ENCODE measurements at places on chromosomes 4 and X.

DNA sequence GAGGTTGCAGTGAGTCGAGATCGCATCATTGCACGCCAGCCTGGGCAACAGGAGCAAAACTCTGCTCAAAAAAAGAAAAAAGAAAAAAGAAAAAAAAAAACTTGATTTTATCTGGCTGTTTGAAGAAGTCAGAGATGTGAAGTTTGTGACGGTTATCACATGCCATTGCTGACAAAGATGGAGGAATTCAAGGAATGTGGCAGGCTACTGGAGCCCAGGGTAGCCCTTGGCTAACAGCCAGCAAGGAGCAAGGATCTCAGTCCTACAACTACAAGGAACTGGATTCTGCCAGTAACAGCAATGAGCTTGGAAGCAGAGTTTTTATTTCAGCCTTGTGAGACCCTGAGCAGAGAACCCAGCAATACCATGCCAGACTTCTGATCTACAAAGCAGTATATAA lies 24.3 kb upstream of the TET2 start:
- DNase-seq: no peak

DNA sequence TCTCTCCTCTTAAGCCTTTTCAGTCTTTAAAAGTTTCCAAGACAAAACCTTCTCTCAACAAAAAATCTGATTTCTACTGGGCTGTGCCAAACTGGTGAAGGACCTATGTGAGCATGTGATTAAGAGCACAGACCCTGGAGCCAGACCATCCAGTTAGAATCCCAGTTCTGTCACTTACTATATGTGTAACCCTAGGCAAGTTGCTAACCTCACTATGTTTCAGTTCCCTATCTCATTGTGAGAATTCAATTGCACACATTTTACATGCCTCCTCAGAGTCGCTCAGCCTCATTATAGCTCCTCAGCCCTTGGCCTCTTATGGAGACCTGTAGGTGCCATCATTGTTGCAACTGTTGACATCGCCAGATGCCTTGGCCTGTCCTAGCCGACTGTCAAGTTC lies 54.1 kb upstream of the VEGFD start:
- DNase-seq: no peak

DNA sequence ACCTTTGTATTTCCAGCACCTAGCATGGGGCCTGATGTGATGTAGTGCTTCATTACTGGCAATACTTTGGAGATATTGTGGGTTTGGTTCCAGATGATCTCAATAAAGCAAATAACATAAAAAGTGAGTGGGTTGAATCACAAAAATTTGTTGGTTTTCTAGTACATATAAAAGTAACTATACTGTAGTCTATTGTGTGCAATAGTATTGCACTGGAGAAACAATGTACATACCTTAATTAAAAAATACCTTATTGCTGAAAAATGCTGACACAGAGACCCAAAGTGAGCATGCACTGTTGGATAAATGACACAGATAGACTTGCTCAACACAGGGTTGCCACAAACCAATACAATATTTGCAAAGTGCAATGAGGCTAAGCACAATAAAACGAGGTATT lies 17.7 kb upstream of the MGST2 start:
- DNase-seq: no peak

DNA sequence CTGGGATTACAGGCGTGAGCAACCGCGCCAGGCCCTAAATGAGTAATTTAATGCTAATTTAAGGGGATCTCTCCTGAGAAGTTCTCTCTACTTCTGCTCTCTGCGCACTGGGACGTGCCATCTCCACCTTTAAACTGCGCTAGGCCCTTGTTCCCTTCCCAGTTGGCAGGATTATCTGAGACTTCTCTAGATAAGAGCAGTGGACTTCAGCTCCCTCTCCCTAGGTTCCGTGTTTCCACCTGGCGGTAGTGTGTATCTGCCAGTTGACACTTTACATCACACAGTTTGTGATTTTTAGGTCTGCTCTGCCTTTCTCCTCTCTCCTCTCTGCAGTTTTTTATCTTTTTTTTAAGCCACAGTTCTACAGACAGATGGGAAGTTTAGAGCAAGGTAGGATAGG lies 40.2 kb downstream of the ARHGAP10 start:
- DNase-seq: no peak

DNA sequence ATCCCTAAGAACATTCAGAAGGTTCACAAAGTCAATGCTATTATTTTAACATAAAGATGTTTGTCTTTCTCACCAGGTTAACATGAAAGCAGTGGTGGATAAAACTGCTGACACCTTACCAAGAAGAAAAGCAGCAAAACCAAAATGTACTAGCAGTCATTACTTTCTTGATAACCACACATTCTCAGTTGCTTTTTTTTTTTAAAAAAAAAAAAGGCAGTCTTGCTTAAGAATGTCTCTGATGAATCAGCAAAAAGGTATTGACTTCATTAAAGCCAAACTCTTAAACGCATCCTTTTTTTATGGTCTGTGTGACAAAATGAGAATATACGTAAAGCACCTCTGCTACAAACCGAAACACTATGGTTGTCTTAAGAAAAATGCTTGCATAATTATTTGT lies 31.9 kb downstream of the CDKL2 start:
- no peak for DNase-seq

- DNase-seq: no peak
Observed at GRCh38 chrX:37989304-37989703, 17.0 kb upstream of the SYTL5 start.

DNA sequence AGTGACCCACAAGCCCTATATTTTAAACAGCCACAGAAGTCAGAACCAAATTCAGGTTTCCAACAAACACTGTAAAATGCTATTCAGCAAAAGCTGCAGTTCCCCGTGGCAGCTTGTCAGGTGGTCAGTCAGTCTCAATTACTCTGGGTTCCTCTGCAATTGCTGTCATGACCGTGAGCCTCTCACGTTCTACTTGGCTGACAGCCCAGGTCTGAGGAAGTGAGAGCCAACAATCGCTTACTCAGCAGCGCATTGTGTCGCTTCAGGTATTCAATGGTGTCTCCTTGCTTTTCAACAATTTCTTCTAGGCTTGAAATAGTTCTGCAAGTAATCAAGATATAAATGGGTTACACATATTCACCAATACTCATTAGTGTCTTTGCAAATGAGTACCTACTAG lies 25.8 kb downstream of the TRIM75 start:
- DNase-seq: no peak

DNA sequence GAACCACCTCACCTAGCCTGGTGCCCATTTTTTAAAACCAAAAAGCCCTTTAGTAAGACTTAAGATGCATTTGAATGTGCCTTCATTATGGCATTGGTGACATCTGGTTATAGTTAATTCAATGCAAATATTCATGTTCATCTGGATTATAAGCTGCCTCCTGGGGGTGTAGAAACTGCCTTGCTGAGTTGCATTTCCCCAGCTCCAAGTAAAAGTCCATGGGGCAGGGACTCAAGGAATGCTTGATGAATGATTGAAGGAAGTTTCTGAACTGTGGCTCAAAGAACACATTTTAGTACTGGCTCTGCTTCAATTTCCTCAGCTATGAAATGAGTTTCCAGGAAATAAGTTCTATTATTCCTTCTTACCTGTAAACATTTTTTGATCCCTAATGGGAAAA lies 18.5 kb upstream of the RBM47 start:
- no peak for DNase-seq

- DNase-seq: no peak
Observed at GRCh38 chrX:41686788-41687187, 2.0 kb upstream of the GPR34 start.

DNA sequence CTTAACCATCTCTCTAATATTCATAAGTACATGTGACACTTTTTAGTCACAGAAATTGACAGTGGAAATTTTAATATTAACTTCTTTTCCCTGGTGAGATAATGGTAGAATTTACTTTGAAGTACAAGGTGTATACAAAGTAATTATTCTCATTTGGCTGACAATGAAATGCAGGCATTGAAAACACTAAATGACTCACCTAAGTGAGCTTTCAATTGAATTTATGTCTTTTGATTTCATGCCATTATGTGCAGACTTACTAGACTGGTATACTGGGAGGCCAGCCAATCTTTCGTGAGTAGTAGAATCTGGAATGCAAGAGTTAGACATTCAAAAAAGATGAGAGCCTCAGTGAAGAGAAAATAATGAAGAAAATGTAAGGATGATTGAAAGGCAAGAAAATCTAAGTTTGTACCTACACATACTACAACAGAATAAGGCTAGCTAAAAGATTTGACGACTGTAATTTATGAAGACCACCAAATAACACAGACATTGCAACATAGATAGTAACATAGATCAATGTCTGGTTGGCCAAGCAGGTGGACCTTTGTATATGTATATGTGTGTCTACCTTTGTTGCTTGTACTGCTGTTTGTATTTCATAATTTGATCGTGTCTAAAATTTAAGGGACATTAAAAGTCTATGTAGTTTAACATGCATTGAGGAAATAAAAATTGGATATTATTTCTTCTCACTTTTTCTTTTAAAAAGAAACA lies 459.7 kb downstream of the IL15 start:
- DNase-seq: peak; percentile 83

DNA sequence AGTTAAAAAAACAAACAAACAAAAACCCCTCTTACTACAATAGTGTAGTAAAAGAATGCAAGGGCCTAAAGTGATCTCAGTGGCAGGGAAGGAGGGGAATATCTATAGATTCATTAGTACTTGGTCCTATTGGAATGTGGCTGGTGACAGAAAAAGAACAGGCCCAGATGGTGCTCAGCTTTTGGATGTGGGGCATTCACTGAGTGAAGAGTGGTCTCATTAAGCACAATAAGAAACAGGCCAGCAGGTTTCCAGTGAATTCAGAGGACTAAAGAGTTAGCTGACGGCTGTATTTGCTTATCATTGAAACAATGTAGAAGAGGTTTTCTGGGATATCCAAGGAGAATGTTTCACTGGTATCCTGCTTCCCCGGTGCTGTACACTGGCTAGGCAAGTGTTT lies 243.8 kb upstream of the HHIP start:
- no peak for DNase-seq

GRCh38 chrX:87236830-87237440 lies 280.7 kb upstream of the KLHL4 start:
- no peak for DNase-seq

DNA sequence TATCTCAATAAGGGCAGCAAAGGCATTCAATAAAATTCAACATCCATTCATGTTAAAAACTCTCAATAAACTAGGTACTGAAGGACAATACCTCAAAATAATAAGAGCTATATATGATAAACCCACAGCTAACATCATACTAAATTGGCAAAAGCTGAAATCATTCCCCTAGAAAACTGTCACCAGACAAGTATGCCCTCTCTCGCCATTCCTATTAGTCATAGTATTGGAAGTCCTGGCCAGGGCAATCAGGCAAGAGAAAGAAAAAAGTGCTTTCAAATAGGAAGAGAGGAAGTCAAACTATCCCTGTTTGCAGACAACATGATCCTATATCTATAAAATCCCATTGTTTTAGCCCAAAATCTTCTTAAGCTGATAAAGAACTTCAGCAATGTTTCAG lies 116.8 kb downstream of the TENT5D start:
- no peak for DNase-seq

- DNase-seq: no peak
Observed at GRCh38 chr4:123257591-123257990, 139.0 kb upstream of the SPRY1 start.

GRCh38 chrX:71910986-71911730 lies 513 bp downstream of the NHSL2 start:
- DNase-seq: no peak

DNA sequence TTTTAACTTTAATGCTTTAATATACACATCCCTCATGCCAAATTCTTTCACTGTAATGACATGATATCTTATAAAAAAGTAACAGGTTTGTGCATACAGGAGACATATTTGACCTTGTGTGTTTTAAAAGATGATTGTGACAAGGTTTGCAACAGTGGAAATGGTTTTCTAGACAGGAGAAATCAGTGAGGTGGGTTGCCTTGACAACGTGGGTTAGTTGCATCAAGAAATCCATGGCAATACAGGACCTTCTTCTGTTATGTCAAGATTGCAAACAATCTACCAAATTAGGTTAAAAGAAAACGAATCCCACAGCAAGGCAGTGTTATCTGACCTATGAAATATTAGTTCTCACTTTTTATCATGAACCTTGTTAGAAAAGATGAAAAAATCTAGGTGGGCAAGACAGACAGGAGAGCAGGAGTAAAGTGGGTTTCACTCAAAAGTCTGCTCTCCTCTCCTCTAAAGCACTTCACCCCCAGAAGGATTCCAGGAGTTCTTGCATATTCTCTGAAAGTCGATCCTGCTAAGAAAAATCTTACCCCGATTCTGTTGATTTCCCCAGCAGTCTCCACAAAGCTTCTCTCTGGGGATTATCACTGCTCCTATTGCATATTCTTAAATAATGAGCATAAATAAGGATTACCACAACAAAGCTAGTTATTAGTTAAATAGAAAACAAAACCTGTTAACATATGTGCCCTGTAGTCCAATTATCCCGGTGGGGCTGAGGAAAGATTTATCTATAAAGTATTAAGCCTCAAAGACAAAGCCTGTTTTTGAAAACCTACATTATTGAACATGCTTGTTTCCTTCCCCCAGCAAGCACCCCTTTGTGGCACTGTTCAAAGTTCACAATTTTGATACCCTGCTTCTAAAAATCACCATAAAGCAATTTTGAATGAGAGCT lies 71.0 kb downstream of the TMA16 start:
- DNase-seq: no peak

GRCh38 chr4:172656055-172656454 lies 512.6 kb upstream of the GALNT7 start:
- no peak for DNase-seq

GRCh38 chr4:1472911-1473518 lies 66.8 kb upstream of the NKX1-1 start:
- DNase-seq: no peak

DNA sequence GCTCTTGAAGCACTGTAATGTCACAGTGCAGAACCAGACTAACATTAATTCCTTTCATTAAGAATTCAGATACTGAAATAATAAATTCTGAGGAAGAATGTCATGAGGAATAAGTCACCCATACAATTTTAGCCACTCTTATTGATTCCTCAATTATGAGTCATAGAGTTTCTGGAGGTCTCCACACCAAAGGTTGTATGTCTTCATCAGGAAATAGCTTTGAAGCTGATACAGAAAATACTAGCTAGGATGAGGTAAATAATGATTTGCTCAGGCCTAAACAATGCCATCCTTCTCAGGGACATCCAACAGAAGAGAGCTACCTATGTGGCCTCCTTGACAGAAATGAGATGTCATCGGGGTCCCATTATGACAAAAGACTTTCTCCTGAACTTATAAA lies 238.8 kb downstream of the OR13H1 start:
- DNase-seq: no peak

GRCh38 chr4:109294006-109294405 lies 8.5 kb downstream of the COL25A1 start:
- no peak for DNase-seq

DNA sequence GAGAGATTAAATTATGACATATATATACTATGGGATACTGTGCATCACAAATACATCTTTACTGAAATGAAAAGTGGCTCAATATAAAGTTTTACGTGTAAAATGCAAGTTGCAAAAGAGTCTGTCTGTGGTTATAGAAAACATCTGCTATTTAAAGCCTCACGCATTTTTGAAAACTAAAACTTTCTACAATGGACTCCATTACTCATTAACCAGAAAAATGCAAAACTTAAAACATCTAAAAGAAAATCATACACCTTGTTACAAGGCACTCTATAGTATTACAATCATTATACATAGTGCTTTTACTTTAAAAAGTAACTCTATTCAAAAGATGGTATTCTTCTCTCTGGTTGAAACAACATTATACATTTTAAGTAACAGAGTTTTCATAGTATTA lies 755.6 kb downstream of the DMD start:
- DNase-seq: no peak

Data from HFF-Myc (cell line).